ENCODE measurements at places on chromosomes 11 and 22.

GRCh38 chr11:111879637-111879960 lies 258 bp downstream of the CFAP68 start:
- DNase-seq: no peak

DNA sequence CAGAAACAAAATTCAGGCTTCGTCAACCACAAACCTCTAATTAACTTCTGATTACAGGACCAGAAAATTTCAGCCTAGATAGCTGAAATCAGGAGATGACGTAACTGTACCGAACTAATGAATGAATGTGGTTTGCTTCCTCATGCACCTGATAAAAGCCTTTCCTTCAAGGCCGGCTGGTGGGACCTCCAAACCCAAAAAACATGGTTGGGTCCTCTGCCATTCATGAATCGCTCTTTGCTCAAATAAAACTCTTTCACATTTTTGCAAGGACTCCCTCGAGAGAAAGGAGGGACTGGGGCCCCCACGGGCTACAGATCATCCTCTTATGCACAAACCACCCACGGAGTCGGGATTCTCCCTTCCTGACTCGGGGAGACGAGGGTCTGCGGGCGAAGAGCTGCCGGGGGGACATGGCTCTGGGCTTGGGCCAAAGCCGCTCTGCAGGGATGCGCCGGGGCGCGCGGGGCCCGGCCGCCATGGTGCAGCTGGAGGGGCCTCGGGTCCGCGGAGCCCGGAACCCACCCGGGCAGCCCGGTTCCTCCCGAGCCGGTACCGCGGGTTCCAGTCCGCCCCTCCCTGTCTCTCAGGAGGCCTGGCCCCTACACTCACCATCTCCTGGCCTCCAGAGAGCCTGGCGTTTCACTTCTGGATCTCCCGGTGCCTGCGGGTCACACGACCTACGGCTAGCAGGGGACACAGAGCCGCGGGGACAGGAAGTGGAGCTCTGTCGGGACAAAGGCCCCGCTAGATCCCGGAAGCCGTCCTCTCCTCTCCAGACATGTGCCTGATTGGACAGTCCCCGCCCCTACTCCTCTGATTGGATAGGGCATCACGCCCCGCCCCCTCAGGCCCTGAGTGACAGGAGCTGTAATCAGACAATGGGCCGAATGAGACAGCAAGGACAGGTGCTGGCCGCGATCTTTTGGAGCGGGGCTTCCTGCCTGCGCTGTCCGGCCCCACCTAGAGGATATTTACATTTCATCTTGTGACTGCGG lies at the start of gene ZNF195:
Gene ZNF195 (minus strand): TSS at position 721 of the 998 bp plus-strand sequence. CDS start 106 bp downstream, at position 615.
- peak; percentile 94 for DNase-seq

DNA sequence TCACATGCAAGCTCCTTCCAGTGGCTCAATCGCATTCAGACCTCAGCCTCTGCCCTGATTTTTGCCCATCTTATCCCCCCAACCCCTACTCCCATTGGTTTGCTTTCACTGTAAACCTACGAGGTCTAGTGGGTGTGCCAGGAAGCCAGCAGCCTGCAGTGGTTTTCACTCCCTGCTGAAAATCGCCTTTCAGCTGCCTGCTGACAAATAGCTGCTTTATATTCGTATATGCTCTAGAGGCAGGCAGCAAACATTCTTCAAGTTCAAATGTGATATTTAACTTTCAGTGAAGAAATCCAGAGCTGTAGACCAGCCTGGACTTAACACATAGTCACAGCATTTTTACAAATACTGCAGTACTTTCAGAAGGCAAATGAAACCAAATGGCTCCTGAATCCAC lies 92.8 kb upstream of the APOA1 start:
- no peak for DNase-seq

GRCh38 chr11:123585206-123585605 lies 69.2 kb downstream of the SCN3B start:
- no peak for DNase-seq

DNA sequence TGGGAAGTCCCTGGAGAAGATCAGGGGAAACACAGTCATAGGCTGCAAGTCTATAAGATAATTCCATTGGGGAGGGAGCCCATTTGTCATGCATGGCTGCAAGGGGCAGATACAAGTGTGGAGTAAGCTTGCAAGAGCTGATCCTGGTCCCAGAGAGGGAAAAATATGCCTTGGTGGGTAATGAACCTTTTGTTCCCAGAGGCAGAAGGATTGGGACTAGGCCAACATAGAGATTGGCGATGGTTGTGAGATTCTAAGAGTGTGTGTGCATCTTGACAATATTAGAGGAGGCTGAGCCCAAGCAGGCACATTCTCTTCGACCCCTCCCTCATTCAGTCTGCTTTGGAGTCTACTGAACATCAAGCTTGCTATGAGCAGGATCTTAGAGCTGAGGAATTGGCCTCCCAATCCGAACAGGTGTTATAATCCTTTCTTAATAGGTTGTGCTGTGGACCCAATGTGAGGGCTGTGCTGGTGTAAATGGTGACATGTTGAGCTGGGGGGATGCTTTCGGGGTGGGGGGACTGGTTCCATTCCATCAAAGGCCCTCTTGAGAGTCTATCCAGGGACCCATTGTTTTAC lies 18.4 kb downstream of the MIAT start:
- DNase-seq: no peak

DNA sequence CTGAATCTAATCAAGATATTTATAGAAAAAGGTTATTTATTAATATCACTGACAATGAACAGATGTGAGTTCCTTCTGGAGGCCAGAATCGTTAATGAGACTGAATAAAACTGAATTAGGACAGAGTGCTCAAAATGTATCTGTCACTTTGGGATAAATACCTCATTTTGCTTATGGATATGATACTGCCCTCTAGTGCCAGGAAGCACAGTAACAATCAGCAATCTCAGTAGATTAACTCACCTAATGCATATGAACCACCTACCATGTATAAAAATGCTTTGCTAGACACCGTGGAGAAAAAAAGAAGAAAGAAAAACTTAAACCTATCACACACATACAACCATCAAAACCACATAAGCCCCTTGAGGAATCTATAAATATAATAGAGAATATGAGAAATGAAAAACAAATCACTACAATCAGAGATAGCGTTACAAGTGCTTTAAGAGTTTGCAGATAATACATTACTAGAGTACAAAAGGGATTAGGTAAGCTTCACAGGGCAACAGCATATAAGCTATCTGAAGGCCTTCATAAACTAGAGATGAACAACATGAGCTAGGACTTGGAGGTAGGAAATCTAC lies 117.4 kb downstream of the SGSM3 start:
- no peak for DNase-seq

GRCh38 chr11:74927496-74927895 lies 21.4 kb downstream of the XRRA1 start:
- DNase-seq: no peak

GRCh38 chr22:27686534-27686933 lies 115.0 kb downstream of the MN1 start:
- no peak for DNase-seq

DNA sequence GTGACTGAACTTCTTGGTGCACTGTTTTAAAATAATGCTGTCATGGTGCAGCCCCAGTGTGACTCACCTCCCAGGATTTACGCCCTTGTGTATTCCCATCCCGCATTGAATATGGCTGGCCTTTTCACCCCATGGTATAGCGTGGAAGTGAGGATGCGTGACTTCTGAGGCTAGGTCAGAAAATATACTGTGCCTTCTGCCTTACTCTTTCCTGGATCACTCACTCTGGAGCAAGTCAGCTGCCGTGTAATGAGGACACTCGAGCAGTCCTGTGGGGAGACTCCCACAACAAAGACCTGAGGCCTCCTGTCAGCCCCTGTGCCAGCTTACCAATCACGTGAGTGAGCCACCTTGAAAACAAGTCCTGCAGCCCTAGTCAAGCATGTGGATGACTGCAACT lies 471.9 kb upstream of the KIRREL3 start:
- DNase-seq: no peak

- no peak for DNase-seq
These were observed 1.7 kb downstream of the RASL10A start for GRCh38 chr22:29313576-29314466.

GRCh38 chr22:33722816-33723215 lies 197.5 kb downstream of the LARGE1 start:
- no peak for DNase-seq

DNA sequence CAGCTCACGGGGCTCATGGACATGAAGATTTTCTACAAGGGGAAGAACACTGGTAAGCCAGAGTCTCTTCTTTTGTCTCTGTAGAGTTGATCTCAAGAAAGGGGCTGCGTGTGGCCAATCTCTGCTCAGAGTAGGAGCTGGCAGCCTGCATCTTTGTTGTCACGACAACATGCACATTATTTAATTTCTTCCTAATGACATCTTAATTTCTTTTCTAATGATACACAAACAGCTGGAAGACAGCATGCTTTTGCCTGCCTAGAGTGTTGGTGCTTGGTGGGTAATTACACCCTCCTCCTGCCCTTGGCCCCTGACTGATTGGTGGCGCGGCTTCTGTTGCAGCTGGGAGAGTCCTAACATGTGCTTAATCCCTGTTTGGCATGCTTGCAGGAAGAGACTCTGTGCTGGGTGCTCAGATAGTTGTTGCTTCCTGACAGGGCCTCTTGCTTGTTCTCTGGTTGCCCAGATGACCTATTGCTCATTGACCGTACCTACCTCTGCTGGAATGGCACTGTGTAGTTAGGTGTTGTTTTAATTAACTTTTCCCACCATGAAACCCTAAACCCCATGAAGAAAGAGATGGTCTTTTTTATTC lies 106.9 kb upstream of the SORL1-AS1 start:
- no peak for DNase-seq

DNA sequence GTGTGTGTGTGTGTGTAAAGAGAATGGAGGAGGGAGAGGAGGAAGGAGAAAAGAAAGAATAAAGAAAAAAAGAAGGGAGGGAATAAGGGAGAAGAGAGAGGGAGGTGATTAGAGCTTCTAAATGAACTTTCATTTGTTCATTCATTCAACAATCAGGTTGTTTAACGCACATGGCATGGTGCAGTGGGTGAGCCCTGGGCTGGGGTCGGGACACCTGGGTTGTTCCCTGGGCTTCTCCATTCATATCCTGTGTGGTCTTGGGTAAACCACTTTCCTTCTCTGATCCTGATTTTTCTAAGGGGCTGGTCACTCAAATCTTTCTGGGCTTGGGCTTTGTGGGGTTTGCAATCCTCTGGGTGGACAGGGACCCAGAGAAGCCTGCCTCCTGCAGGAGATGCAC lies 47.9 kb upstream of the CD82 start:
- DNase-seq: no peak

- no peak for DNase-seq
These were observed 17.9 kb upstream of the ADA2 start for GRCh38 chr22:17237038-17237668.

DNA sequence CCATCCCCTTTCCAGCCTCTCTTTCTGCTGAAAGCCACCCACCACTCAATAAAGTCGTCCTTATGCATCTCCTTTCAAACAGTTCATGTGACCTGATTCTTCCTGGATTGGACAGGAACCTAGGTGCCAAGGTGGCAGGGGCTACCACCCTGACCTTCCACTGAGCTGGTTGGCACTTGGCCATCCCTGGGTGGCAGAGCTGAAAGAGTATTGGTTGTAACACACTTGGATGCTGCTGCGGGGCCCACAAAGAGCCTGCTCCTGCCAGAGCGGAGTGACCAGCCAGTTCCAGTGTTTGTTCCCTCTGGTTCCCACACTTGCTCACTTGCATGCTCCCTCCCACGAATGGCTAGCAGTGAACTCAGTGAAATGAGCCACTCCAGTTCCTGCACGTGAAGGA lies 57.2 kb upstream of the OR4C15 start:
- no peak for DNase-seq

DNA sequence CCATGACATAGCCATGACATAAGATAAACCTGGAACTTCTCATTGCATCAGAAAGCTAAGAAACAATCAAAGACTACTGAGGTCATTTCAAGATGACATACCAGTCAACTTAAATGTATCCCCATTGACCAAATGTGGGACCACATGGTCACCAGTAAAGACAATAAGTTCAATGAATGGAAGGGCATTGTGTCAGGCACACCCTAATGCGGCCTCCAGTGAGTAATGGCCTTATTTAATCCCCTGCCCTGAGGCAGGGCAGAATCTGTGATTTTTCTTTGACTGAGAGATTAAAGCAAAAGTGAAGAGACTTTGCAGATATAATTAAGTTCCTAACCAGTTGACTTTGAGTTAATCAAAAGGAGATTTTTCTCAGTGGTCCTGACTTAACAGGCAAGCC lies 17.3 kb upstream of the SYT8 start:
- no peak for DNase-seq

- no peak for DNase-seq
These were observed 93.2 kb downstream of the WNT7B start for GRCh38 chr22:45883811-45884170.

DNA sequence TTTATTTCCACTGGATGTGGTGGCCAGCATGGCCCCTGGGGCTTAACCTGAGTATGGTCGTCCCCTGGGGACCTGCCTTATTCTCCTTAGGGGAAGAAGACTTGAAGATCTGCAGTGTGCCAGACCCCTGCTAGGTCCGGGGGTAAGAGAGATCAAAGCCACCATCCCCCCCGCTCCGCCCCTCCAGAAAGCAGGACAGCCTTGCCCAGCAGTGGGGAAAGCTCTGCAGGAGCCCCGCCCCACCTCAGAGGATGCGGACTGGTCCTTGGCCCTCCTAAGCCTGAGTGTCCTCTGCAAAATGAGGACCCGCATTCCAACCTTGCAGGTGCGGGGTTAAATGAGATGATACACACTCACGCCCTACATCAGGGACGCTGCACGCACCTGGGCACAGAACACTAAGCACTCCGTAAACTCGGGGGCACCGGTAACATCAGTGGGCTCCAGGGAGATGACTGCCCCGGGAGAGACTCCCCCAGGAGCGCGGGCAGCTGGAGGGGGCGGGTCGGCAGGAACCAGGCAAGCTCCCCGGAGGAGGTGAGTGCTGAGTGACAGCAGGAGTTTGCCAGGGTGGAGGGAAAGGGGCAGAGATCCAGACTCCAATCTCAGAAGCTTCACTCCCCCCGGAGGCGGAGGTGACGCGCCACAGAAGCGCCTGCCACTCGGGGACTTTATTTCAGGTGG lies 564 bp upstream of the ANO1 start:
- no peak for DNase-seq

DNA sequence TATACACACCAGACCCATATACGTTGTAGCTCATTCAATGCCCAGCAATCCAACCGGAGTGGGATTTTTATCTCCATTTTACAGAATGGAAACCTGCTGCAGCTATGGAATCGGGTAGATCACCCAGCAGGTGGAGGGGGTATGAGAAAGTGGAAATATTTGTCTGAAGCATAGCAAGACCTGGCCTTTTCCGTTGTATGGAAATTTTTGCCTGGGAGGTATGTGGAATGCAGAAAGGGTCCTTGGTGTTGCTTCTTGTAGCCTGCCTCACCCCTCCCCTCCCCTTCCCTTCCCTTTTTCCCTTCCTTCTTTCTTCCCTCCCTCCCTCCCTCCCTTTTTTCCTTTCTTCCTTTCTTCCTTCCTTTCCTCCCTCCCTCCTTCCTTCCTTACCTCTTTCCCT lies 15.2 kb downstream of the TSPAN18 start:
- DNase-seq: no peak

GRCh38 chr11:76578654-76579055 lies 91.9 kb downstream of the LRRC32 start:
- DNase-seq: no peak
